ENCODE measurements at places on chromosomes 4 and X. TPM values are rescaled to one million over a fixed set of nuclear protein-coding genes. Genes with fewer than 3 reads are reported as not detected.

MAOB gene
- not detected for total RNA-seq

ADH1A gene
- not detected for total RNA-seq

ARHGAP6 gene
- 2.8 TPM for total RNA-seq

IQCM gene
- not detected for total RNA-seq

TEX11 gene
- total RNA-seq = not detected

TCP11X2 gene
- not detected for total RNA-seq

FRMPD4 gene
- total RNA-seq = 0.23 TPM

CABS1 gene
- total RNA-seq = not detected

OTUD6A gene
- total RNA-seq = not detected

APLN gene
- total RNA-seq = 11.6 TPM

HSFX4 gene
- not detected for total RNA-seq

NR3C2 gene
- total RNA-seq = 1.2 TPM

ZNF518B gene
- total RNA-seq = 15.6 TPM

DNA sequence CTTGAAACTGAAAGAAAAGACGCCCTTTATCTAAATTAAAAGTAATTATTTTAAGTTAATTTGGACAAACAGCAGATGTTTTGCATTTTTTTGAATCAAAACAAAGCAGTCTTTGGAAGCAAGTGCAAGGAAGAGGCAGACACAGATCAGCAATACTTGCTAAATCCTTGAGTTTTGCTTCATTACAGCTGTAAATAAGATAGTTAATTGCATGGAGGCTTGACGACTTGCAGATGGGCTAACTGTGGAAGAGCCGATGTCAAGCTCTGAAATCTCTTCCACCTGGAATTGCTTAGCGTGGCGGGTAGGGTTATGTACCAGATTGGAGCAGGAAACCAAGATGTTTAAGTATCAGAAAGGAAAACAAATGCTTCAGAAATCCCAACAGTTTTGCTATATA is 148.8 kb downstream of the POLA1 start:
- no peak for DNase-seq

DNA sequence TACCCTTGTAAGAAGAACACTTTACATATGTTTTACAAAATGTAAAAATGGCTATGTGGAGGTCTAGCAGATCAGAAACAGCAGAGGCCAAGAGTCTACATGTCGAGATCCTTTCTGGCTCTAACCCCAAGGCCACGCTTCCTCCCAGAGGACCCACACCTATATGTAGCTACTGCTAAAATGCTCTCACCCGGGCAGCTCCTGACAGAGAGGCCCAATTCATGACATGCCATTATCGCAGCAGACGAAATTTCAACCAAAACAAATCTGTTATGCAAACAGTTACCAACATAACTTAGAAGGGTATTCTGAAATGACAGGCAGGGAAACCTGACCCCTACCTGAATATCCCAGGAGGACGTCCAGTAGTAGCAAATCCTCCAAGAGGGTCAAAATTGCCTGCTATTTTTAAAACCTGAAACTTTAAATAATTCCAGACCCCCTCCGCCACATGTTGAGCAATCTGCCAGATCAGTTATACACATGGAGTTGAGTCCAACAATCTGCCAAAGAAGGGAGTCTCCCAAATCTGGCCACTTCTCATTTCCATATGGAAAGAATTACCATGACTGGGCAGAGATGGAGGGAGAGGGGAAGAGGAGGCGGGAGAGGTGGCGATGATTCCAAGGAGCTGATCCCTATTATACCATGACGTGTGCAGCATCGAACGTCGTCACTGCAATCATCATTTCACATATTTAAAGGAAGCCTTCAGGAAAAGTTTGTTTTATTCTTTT is 192.9 kb upstream of the TBL1X start:
- no peak for DNase-seq

DNA sequence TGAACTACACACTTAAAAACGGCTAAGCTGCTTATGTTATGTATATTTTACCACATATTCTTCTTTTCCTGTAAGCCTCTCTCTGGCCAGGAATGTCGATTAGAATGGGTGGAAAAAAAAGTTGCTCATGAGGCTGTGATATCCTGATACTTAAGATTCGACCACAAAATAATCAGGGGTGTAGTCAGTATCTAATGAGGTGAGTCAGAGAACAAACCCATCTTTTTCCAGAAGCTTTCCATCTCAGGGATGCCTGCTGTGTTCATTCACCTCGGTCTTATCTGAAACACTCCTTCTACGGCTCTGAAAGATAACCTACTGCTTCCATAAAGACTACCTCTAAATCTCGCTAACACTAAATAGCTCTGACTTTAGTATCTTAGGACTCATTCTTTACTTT is 142.7 kb upstream of the MAP3K15 start:
- DNase-seq = peak; percentile 5

- DNase-seq = peak; percentile 88
Measured at GRCh38 chr4:158873795-158874401, 105.1 kb downstream of the FNIP2 start.

DNA sequence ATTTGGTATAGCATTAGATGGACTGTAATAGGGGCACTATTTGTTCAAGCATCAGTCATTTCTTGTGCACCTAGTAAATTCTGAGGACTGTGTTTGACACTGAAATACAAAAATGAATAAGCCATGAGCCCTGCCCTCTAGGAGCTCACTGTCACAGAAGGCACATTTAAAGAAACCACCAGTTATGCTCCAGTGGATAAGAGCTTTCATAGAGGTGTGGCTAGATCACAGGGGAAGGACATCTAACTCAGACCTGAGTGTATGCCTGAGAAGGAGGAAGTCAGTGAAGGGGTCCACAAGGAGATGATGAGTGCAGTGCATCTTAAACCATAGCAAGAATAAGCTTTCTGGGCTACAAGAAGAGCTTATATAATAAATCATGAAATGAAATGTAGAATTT is 40.1 kb downstream of the BTC start:
- DNase-seq = no peak

- DNase-seq = peak; percentile 60
Measured at GRCh38 chr4:152590179-152591031, 54.5 kb upstream of the FBXW7 start.

DNA sequence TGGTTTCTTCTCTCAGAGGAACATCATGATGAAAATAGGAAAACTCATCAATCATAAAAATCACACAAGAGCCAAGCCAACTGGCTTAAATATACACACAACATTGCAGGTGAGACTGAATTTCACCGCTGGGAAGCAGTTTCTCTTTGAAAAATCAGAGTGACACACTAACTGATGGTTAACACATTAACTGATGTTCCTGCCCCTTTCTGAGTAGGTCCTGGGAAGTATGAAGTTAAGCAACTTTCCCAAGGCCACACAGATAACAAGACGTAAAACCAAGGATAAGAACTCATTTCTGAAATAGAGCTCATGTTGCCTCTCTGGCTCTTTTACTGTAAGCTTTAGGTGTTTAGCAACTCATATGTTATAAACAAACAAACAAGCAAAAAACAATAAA is 813.7 kb upstream of the HS3ST1 start:
- no peak for DNase-seq

DNA sequence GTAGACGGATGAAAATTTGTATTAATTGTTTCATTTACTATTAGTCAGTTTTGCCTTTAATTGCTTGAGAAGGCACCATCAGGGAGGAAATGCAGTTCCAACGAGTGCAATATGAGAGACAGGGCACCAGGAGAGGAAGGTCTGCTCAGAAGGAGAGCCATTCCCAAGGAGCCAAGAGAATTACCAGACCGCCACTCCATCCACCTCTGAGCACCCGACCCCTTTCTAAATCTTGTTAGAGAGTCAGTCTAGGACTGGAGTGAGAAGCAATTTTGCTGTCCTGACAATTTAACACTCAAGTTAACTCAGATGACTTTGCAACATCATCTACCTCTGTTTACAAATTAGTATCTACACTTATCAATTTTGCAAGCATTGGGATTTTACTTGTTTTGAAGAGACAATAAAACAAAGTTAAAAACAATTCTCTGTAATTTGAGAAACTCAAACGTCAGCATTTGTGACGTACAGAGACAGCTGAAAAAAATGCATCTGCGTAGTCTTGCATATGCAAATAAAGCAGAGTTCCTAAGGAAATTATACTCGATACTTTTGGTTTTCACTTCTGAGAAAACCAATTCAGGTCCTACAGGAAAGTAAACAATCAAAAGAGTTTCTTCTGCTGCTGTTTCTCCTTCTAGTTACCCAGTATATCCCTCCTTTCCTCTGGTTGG is 1704.7 kb upstream of the TENM3 start:
- DNase-seq = no peak

GRCh38 chr4:105998171-105999063 is 103.1 kb downstream of the NPNT start:
- no peak for DNase-seq

DNA sequence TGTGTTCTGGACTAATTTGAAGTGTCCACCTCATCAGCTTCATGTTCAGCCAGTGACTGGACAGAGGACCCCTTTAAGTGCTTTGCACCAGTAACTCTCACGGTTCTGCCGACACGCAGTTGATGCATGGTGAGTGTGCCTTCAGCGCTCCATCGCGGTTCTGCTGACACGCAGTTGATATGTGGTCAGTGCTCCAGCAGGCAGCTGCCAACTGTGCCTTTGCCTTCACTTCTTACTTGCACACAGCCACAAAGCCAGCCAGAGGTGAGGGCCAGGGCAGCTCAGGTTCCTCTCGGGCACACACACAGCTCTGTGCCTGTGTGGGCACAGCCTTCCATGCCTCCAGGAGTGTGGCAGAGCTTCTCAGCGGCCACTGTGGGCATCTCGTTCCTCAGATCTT is 12.4 kb downstream of the NKX1-1 start:
- no peak for DNase-seq

GRCh38 chr4:5742388-5742787 is 31.4 kb downstream of the EVC start:
- no peak for DNase-seq

- no peak for DNase-seq
Measured at GRCh38 chr4:141020801-141021261, 112.4 kb downstream of the RNF150 start.

DNA sequence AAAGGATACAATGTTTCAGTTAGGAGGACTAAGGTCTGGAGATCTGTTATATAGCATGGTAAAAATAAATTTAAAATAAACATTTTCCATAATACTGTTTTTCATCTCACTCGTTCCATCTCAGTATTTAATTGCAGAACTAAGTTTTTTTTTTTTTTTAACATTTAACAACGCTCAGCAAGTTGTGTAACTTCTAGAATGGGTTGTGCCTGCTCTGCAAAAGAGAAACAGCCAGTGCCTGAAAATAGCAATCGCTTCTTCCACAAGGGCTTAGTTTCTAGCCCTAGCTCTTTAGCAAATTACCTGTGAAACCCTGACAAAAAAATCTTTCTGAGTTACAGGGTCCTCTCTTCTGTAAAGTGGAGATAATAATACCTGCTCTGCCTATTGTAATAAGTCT is 41.9 kb downstream of the CNGA1 start:
- DNase-seq = no peak

DNA sequence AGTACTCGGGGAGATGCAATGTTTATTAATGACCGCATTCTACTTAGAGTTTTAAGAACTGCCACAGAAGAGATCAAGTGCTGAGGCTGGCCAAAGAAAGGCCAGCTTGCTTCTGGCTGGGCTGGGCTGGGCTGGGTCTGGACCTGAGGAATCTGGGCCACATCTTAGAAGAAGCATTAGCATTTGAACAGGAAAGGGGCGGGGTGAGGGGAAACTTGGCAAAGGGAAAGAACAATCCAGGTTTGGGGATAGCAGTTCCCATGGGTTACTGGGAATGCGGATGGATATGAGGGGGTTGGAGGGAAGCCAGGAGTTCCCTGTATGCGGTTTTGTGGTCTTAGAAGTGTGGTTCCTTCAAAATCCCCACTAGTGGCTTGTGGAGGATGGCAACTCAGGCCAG is 83.3 kb downstream of the CLDN34 start:
- no peak for DNase-seq

- DNase-seq = no peak
Measured at GRCh38 chr4:26065833-26066232, 151.8 kb downstream of the SMIM20 start.

- no peak for DNase-seq
Measured at GRCh38 chr4:40454816-40455215, 119.7 kb downstream of the CHRNA9 start.

DNA sequence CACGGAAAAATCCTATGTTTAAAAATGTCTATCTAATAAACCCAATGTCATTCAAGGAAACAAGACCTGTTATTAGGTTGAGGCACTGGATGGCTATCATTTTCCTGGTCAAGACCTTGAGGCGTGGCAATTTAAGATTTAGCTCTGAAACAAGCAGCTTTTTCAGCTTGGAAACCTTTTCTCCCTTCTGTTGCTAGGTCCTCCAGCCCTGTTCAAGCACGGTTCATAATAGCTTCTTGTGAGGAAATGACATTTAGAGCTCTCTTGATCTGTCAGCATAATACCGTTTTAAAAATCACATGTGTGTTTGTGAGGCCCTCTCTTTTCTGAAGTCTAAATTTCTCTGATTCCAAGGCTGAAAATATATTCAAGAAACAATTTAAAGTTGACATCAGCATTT is 133.6 kb upstream of the GRPR start:
- no peak for DNase-seq

Measured in PC-3 (cell line).